ENCODE measurements at places on chromosomes 1 and 21. TPM values are rescaled to one million over a fixed set of nuclear protein-coding genes. Genes with fewer than 3 reads are reported as not detected.

SLC9A1 gene
- total RNA-seq: 25.7 TPM

GRCh38 chr1:204763773-204764427 lies 78.4 kb upstream of the LRRN2 start:
- peaks cover 10% of the 10 kb centered on the region for H3K4me1 ChIP-seq
- DNase-seq: peak; percentile 71
- H3K4me3 ChIP-seq: no peak overlapping the region
- H3K27me3 ChIP-seq: peaks cover 7% of the 10 kb centered on the region

DNA sequence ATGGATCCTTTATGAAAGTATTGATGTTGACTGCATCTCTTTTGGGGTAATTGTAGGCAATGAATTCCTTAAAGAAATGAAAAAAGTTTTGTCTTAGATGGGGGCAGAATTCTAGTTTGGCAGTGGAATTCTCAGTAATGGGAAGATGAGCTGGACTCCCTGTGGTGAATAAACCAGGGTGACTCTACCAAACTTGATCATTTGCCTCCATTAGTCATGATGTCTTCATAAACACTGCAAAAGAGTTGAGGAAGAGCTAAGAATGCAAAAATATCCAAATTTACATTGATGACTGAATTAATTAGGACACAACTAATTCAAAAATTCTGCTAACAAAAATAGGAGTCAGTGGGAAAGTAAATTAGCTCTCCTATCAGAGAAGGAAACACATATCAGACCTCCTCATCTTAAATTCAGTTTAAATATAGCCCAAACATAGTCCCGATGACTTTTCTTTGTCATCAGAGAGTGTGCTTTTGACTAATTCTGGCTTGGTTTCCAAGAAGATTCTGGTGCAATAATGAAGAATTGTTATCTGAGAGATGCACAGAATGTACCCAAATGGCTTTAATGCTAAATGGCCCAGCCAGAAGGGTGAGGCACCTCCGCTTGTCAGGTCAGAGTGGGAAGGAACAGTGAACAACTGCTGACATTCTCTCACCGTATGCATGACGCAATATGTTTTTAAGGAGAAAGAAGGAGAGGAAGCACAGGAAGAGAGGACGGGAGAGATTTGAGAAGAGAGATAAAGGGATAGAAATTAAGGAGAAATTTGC lies 525.1 kb downstream of the LMO4 start:
- H3K4me1 ChIP-seq: peaks cover 5% of the 10 kb centered on the region
- H3K36me3 ChIP-seq: no peaks in the 10 kb centered on the region
- DNase-seq: no peak
- H3K4me3 ChIP-seq: no peak overlapping the region
- H3K27me3 ChIP-seq: no peaks in the 10 kb centered on the region

GJC2 gene
- total RNA-seq: not detected

- H3K27me3 ChIP-seq: no peaks in the 10 kb centered on the region
- no peak overlapping the region for H3K4me3 ChIP-seq
- no peaks in the 10 kb centered on the region for H3K36me3 ChIP-seq
- H3K4me1 ChIP-seq: no peaks in the 10 kb centered on the region
Measured at GRCh38 chr1:181349512-181349911, 133.8 kb upstream of the CACNA1E start.

- peak overlapping the region; percentile 97 for H3K27ac ChIP-seq
- H3K4me3 ChIP-seq: no peak overlapping the region
- peak; percentile 66 for DNase-seq
- H3K36me3 ChIP-seq: peaks cover 6% of the 10 kb centered on the region
- peaks cover 23% of the 10 kb centered on the region for H3K4me1 ChIP-seq
Measured at GRCh38 chr1:224435999-224436398, 1.4 kb upstream of the WDR26 start.

GRCh38 chr1:162905174-162906158 lies 44.5 kb upstream of the CCDC190 start:
- no peaks in the 10 kb centered on the region for H3K27me3 ChIP-seq
- H3K4me3 ChIP-seq: no peak overlapping the region
- H3K4me1 ChIP-seq: peaks cover 27% of the 10 kb centered on the region
- no peaks in the 10 kb centered on the region for H3K36me3 ChIP-seq
- H3K27ac ChIP-seq: peak overlapping the region; percentile 63
- DNase-seq: peak; percentile 77

CDA gene
- not detected for total RNA-seq

SLC45A3 gene
- 4.7 TPM for total RNA-seq

DNA sequence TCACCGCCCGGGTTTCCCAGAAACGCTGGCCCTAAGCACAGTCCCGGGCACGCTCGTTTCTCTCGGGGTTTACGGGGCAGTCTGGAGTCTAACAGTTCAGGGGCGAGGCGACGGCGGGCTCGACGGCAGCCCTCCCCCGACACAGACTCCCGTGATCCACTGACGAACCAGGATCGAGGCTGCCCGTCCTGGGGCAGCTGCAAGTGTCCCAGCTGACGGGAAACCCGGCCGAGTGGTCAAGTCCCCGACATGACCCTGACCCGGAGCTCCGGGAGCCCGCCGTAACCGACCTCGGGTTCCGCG lies 494 bp downstream of the UBE2J2 start:
- H3K36me3 ChIP-seq: no peaks in the 10 kb centered on the region
- H3K4me1 ChIP-seq: peaks cover 33% of the 10 kb centered on the region
- no peaks in the 10 kb centered on the region for H3K27me3 ChIP-seq
- no peak for DNase-seq
- H3K4me3 ChIP-seq: peak overlapping the region; percentile 96

DMBX1 gene
- not detected for total RNA-seq

SH3D21 gene
- 120 TPM for total RNA-seq

ETNK2 gene
- total RNA-seq: 3.2 TPM

DNA sequence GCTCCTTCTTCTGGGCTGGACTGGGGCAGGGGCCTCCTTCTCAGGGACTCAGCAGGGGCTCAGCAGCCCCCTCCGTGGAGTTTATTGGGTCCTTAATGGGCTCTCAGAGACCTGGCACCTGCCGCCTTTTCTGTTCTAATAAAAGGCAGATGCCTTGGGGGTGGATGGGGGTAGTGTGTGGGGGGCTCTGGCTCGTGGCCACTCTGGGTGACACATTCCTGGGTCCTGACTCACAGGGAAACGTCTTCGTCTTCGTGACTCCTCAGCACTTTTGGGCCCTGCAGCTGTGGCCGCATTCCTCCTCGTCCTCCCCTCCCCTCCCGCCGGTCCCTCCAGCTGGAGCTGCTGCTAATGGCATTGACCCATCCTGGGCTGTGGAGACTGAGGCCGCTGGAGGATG lies 107.8 kb upstream of the WNT4 start:
- no peak for DNase-seq
- H3K4me3 ChIP-seq: no peak overlapping the region
- H3K27me3 ChIP-seq: no peaks in the 10 kb centered on the region
- H3K36me3 ChIP-seq: no peaks in the 10 kb centered on the region
- peaks cover 13% of the 10 kb centered on the region for H3K4me1 ChIP-seq

DNA sequence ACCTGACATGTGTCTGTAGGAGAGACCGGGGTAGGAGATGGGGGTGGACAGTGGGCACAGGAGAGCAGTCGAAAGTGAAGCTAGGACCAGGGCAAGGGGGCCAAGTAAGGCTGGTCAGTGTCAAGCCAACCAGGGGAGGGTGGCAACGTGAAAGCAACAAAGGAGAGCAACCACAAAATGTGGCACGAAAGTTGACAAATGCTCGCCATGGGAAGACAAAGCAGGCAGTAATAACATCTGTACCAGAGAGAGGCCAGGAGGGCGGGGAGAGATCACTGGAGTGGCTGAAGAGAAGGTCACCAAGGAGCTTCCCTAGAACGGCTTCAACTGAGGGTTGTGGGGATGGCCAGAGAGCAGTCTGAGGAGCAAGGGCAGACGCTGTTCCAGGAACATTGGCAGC lies 17.0 kb downstream of the QSOX1 start:
- H3K27me3 ChIP-seq: no peaks in the 10 kb centered on the region
- no peak overlapping the region for H3K4me3 ChIP-seq
- no peak for DNase-seq

RNF2 gene
- total RNA-seq: 0.29 TPM

GRCh38 chr1:109816975-109817535 lies 53.3 kb upstream of the EPS8L3 start:
- no peak for DNase-seq
- H3K27ac ChIP-seq: no peak overlapping the region
- no peak overlapping the region for H3K4me3 ChIP-seq
- peaks cover 45% of the 10 kb centered on the region for H3K4me1 ChIP-seq
- no peaks in the 10 kb centered on the region for H3K36me3 ChIP-seq
- no peaks in the 10 kb centered on the region for H3K27me3 ChIP-seq

GRCh38 chr1:35298464-35298863 lies 30.0 kb downstream of the ZMYM4 start:
- no peak overlapping the region for H3K27ac ChIP-seq
- H3K4me1 ChIP-seq: peaks cover 16% of the 10 kb centered on the region
- H3K4me3 ChIP-seq: no peak overlapping the region

GRCh38 chr1:205570173-205570501 lies 61.7 kb downstream of the ELK4 start:
- H3K27me3 ChIP-seq: peaks cover 24% of the 10 kb centered on the region
- peak; percentile 9 for DNase-seq
- H3K4me1 ChIP-seq: peaks cover 46% of the 10 kb centered on the region
- peak overlapping the region; percentile 74 for H3K27ac ChIP-seq

GRCh38 chr1:161549652-161550051 lies at the start of gene FCGR3A:
FCGR3A (minus strand) TSS chr1:161549818; CDS start chr1:161549736, 82 bp downstream.
- no peak within 1 kb of the TSS for H3K4me3 ChIP-seq
- no peak for DNase-seq
- no peaks in the 10 kb centered on the region for H3K4me1 ChIP-seq
- H3K36me3 ChIP-seq: no peaks in the 10 kb centered on the region

DNA sequence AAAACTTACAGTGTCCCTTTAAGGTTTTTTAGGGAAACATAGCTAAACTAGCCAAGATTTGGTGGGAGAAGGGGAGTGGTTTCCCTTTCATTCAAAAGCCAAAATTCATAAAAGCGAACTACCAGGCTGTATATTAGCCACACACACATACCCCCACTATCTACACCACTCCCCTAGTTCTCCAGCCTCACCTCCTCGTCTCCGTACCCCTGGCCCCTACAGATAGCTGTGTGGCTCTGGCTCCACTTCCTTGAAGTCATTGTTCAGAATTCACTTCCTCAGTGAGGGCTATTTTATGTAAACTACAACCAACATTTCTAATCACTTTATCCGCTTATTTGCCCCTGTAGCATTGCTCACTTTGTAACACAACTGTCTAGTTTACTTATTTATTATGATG lies 5.3 kb upstream of the DPH5 start:
- H3K27ac ChIP-seq: no peak overlapping the region
- no peaks in the 10 kb centered on the region for H3K27me3 ChIP-seq
- no peak overlapping the region for H3K4me3 ChIP-seq
- DNase-seq: peak; percentile 17
- H3K4me1 ChIP-seq: peaks cover 10% of the 10 kb centered on the region

DNA sequence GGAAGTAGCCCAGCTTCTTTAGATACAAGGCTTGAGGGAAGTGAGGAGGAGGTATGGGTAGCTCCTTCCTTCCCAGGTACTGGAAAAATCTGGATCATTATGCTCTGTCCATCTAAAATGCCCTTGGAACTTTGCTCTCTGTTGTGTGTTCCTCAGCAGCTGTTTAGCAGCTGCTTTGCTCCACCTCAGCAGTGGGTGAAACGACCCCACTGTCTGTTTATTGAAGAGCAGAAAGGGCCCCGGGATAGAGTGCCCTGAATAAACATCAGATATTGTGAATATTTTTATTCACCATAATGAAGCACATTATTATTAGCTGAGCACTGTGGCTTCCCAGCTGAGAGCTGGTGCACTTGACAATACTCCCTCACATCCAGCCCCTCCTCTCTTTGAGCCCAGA lies 237.9 kb downstream of the PBX1 start:
- no peak for DNase-seq
- H3K27ac ChIP-seq: no peak overlapping the region
- peaks cover 29% of the 10 kb centered on the region for H3K36me3 ChIP-seq
- H3K4me1 ChIP-seq: peaks cover 28% of the 10 kb centered on the region
- H3K4me3 ChIP-seq: no peak overlapping the region

TMEM53 gene
- total RNA-seq: 2.4 TPM

DNA sequence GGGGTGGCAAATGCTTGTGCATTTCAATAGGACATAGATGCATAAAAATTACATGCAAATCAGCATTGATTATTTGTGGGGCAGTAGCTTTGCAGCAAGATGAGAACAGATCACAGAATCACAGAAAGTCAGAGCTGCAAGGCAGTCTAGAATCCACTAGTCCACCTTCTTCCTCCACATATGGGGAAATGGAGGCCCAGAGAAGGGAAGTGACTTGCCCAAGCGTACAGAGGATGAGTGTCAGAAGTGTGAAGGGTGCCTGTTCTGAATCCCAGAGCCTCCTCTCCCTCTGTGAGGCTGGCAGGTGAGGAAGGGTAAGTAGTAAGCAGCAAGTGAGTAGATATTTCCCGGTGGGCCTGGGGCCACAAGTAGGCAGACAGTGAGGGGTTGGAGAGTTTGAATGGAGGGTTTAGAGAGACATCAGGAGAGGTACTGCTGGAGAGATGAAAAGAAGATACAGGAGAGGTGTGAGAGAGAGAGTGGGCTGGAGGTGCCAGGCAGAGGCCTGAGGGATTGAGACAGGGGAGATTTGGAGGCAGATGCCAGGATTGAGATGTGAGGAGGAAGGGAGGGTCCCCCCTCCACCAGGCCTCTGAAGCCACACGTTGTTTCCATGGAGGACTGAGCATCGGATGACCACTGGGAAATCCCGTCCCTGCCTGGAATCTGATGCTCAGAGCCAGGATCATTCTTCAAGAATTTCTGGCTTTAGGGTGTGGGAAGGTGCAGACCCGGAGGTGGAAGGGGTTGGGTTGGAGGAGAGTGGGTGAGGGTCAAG lies 4.8 kb upstream of the MYOG start:
- H3K4me1 ChIP-seq: no peaks in the 10 kb centered on the region
- DNase-seq: no peak
- no peak overlapping the region for H3K4me3 ChIP-seq
- no peaks in the 10 kb centered on the region for H3K36me3 ChIP-seq
- no peaks in the 10 kb centered on the region for H3K27me3 ChIP-seq

DNA sequence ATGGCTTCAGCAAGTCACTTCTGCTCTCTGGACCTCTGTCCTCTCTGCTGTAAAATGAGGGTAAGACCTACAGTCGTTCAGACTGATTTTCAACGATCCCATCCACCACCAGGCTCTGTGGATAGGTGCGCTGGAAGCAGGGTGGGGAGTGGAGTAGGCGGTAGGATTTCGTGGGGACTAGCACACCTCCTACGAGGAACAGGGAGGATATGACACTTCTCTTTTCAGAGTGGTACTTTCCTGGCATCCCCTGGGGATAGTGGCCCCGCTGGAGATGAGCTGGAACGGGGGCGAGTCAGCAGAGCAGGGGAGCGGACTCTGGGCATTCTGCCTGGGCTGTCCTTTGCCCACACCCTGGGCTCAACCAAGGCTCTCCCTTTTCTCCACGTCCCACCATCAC lies 17.7 kb downstream of the ETNK2 start:
- H3K27me3 ChIP-seq: no peaks in the 10 kb centered on the region
- H3K36me3 ChIP-seq: no peaks in the 10 kb centered on the region
- DNase-seq: no peak
- H3K27ac ChIP-seq: no peak overlapping the region
- peaks cover 26% of the 10 kb centered on the region for H3K4me1 ChIP-seq

GRCh38 chr1:92901699-92902405 lies 59.4 kb downstream of the DIPK1A start:
- no peaks in the 10 kb centered on the region for H3K4me1 ChIP-seq
- H3K4me3 ChIP-seq: no peak overlapping the region
- H3K36me3 ChIP-seq: no peaks in the 10 kb centered on the region
- H3K27me3 ChIP-seq: no peaks in the 10 kb centered on the region
- DNase-seq: no peak
- no peak overlapping the region for H3K27ac ChIP-seq

MAN1C1 gene
- 4.6 TPM for total RNA-seq

NTMT2 gene
- total RNA-seq: not detected
